ENCODE measurements at places on chromosomes 1 and 21.

GRCh38 chr1:36328713-36329112 is 5.3 kb upstream of the EVA1B start:
- no peak for DNase-seq

GRCh38 chr1:219478811-219479210 is 134.1 kb downstream of the ZC3H11B start:
- DNase-seq = no peak

DNA sequence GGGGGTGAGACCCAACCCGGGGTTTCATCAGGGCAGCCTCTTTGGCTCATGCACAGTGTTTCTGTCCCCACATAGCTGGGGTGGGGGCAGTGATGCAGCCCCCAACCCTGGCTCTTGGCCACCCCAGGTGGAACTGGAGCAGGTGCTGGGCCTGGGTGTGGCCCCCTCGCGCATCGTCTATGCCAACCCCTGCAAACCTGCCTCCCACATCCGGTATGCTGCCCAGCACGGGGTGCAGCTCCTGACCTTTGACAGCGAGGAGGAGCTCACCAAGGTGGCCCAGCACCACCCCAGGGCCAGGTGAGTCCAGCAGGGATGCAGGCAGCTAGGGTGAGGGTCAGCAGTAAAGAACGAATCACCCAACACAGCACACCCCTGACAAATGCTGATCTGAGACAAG is 72.3 kb upstream of the TINAGL1 start:
- DNase-seq = no peak

DNA sequence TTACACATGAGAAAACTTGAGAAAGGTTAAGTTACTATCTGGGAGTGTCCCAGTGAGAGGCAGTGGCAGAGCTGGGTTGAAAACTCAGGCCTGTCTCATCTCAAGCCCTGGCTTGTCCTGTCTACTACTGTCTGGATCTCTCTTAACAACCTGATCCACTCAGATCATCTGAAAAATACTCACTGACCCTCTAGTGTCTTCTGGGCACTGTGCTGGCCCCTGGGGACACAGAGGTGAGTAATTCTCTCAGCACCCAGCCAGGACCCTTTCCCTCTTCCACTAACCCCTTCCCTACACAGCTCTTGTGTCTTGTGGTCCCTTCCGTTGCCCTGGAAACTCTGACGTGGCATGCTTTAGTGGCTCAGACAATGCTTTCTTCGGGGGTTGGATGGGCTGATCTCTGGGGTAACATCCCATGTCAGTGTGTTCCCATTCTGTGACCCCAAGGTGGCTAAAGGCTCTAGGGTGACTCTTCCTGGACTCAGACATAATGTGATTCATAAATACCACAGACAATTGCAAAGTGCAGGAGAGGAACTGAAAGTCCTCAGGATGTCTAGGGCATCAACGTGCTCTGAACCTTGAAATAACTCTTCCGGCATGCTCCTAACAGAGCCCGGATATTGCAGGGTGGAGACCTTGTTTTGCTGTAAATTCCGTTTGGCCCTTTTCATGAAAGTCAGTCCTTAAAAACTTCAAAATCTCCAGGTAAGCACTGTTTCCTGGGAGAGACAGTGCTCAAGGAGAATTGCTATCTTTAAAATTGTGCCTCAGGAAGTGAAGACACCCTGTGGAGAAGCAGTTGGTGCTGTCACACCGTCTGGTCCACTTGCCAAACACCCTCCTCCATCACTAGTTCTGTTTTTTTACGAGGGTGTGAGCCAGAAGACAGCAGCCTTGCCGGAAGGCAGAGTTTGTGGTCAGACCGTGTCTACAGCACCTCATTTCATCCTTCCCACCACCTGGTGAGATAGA is 4.0 kb downstream of the SHISAL2A start:
- no peak for DNase-seq

DNA sequence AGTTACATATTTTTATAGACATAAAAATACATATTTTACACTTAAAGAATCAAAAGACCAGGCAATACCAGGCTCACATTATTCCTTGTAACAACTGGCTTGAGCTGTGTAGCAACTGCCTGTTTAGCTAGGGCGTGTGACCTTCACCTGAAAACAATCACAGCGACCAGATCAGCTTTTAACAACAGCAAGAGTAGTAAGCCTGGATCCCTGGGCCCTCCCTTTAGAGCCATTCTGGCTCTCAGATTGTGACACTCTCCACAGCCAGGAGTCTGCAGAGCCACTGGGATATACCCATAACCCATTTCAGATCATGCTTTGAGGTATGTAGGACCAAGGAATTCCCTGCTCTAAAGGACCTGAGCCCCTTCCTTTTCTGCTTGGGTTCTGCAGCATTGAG is 29.4 kb upstream of the GNG4 start:
- DNase-seq = no peak

GRCh38 chr1:78236716-78237115 is 190.9 kb downstream of the GIPC2 start:
- no peak for DNase-seq

DNA sequence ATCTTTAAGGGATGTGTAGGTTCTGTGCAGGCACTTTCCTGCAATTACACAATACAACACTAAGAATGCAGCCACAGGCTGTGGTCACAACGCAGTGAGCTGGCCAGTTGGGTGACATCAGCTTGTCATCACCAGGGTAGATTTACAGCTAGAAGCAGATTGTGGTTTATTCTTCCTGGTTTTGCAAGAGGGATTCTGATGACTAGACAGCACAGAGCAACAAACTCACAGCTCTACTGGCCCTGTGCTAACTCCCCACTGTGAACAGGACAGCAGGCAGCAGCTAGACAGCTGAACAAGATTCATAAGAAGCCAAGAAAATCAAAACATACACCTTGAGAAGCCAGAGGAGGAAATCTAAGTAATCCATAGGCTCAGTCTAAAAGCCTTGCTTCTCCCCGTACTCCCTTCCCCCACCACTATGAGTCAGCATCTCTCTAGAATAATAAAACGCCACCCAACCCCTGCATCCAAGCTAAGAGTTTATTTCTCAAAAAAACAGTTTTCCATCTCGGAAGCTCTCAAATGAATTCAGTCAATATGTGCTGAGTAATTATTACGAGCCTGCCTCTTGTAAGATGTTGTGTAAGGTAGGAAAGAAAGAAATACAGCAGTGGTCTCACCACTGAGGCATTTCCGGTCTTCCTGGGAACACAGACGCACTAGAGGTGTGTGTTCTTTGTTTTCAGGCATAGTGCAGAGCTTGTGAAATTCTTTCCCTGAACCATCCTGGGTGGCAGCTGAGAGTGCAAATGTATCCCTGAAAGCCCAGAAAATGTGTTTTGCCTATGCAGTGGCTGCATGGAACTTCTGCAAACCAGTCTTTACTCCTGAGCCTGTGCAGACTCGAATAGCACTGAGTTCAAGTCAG is 162.8 kb downstream of the NTPCR start:
- DNase-seq = peak; percentile 92

GRCh38 chr1:216410026-216410425 is 13.2 kb downstream of the USH2A start:
- no peak for DNase-seq

GRCh38 chr1:40050863-40051262 is 10.3 kb downstream of the CAP1 start:
- DNase-seq = no peak

DNA sequence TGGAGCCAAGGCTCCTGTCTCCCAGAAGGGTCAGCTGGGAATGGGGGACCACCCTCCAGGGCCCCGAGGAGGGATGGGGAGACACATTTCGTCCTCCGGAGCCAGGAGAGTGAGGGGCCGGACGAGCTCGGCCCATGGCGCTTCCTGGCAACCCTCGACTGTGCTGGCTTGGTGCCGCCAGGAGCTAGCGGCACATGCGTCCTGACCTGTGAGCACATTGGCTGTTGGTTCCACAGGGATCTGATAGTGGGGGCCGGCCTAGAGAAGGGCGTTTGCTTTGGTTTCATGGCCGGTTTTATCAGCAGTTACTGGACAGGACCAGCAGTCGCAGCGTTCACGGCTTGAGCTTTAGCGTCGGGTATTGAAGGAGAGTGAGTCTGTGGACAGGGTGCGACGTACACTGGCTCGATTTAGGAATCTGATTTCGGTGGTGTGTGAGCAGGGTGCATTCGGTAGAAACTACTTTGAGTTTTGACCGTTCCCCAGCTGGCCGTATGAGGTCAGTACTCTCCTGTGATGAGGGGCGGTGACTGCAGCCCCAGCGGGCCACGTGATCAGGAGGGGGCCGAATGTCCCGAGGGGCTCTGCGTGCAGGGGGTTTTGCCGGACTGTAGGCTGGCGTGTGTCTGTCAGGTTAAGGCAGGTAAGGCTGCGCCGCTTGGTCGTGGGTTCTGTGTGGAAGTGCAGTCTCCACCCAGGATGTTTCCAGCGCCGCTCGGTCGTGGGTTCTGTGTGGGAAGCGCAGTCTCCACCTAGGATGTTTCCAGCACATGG is 18.7 kb downstream of the FAAP20 start:
- DNase-seq = no peak

DNA sequence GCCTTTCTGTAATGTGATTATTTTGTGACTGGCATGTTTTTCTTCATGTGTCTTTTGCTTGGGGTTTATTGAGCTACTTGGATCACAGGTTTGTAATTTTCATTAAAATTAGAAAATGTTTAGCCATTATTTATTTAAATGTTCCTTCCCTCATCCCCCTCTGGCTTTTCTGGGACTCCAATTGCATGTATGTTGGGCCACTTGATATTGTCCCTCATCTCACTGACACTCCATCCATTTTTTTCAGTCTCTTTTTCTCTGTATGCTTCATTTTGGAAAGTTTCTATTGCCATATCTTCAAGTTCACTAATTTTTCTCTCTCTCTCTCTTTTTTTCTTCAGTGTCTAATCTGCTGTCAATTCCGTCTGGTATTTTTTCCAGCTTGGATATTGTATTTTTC is 390.1 kb downstream of the PRDM2 start:
- DNase-seq = no peak

DNA sequence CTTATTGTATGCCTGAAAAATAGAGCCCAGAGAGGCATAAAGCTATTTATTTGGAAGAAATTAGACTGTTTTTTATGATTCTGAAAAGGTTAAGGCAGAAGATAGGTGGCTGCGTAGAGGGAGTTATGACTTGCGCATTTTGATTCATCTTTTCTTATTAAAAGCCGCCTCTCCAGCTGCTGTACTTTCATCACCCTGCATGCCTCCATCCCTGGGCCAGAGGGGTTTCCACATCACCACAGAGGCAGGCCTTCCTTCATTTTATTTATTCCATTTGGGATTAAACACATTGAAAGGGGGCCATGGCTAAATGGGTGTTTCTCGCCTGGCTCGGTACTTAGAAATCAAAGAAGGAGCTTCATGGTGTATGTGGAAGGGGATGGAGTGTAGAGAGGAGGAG is 14.6 kb upstream of the RGS8 start:
- DNase-seq = no peak

DNA sequence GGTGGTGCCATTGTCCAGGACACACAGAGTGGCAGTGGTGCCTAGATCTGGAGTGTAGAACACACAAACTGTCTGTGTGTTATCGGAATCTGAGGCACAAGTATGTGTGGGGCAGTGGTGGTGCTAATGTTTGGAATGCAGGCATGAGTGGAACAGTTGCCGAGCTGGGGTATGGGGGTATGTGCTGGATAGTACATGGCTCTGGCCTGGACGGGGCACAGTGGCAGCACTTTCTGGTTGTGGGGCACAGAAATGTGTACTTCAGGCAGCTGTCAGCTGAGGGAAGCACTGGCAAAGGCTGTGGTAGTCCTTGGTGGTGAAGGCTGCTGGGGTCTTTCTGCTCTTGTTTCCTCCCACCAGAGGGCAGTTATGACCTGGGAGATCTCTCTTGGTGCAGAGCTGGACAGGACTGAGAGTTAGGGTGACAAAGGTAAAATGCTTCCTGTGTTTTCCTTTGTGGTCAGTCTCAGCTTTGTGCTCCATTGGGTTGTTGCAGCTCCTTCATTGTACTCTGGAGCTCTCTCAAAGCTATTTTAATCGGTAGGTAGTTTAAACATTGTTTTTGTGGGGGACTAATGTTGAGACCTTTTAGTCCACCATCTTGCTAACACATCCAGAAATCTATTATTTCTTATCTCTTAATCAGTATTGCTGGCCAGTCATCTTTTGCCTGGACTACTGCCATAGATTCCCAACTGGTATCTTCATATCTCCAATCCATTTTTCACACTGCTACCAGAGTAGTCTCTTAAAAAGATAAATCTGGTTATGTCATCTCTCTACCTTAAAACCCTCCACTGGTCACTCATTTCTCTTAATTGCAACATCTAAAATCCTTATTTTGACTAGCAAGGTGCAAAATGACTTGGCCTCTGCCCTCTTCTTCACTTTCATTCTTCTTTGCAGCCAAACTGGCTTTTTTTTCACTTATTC is 83.9 kb upstream of the NBPF4 start:
- DNase-seq = no peak

- no peak for DNase-seq
Measured at GRCh38 chr1:202148391-202148790, 3.9 kb upstream of the ARL8A start.

- no peak for DNase-seq
Measured at GRCh38 chr1:177343445-177343844, 172.7 kb downstream of the BRINP2 start.

GRCh38 chr1:52159033-52159789 is 17.3 kb downstream of the ZFYVE9 start:
- no peak for DNase-seq

DNA sequence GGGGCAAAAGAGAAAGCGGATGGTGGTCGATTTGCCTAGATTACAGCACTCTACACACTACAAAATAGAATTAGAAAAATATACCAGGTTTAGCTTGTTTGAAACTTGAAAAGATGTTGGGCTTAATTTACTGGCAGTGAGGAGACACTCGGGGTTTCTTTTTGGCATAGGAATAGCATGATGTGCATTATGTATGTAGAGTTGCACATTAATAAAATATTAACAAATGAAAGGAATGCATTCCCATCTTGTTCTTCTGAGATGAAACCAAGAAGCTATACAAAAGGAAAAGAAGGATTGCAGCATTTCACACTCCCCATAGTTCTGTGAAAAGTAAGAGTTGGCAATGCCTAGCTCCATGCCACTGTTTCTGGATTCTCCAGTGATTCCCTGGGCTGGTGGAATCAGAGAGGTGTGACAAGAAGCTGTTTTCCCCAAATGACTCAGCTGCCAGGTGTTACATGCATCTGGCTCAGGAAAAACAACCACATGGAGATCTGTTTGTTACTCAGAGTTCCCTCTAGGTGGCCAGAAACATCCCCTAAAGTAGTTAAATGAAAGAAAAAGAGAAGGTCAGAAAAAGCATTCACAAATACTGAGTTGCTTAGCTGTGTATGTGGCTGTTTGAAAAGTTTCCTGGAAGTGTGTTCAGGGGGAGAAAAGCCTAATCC is 115.6 kb downstream of the UCK2 start:
- DNase-seq = no peak

- no peak for DNase-seq
Measured at GRCh38 chr21:37800057-37800455, 116.2 kb downstream of the KCNJ6 start.

- no peak for DNase-seq
Measured at GRCh38 chr1:80825067-80825466, 975.7 kb upstream of the ADGRL2 start.
